CD4-positive, alpha-beta T cell (primary cell): ENCODE measurements at places on chromosomes 3 and 15.

- H3K27me3 ChIP-seq, result no peaks in the 10 kb centered on the region
- peaks cover 8% of the 10 kb centered on the region for H3K4me1 ChIP-seq
- H3K4me3 ChIP-seq, result no peak overlapping the region
- no peak for DNase-seq
Observed at GRCh38 chr15:90217671-90218394, 15.9 kb downstream of the CIB1 start.

GRCh38 chr15:86743283-86743903 is 663.7 kb downstream of the AGBL1 start:
- H3K36me3 ChIP-seq, result no peaks in the 10 kb centered on the region
- H3K27ac ChIP-seq, result no peak overlapping the region
- no peaks in the 10 kb centered on the region for H3K27me3 ChIP-seq
- no peaks in the 10 kb centered on the region for H3K4me1 ChIP-seq
- no peak overlapping the region for H3K4me3 ChIP-seq

DNA sequence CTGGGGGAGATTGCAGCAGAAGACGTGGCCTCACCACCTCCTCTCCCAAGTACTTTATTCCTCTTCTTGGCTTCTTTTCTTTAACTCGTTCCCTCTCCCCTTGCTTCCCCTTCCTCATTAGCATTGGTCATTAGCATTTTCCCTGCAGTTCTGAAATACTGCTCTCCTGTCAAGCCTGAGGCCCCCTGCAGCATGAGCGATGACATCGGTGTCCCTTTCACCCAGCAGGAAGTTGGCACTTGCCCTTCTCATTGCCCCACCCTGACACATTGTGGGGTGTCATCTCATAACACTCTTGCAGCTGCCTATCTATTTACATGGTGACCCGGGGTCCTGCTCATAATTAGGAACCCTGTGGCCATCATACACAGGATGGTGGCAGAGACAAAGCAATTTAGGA is 167.1 kb downstream of the ARRDC4 start:
- H3K27ac ChIP-seq, result no peak overlapping the region
- H3K36me3 ChIP-seq, result no peaks in the 10 kb centered on the region
- H3K4me3 ChIP-seq, result no peak overlapping the region

DNA sequence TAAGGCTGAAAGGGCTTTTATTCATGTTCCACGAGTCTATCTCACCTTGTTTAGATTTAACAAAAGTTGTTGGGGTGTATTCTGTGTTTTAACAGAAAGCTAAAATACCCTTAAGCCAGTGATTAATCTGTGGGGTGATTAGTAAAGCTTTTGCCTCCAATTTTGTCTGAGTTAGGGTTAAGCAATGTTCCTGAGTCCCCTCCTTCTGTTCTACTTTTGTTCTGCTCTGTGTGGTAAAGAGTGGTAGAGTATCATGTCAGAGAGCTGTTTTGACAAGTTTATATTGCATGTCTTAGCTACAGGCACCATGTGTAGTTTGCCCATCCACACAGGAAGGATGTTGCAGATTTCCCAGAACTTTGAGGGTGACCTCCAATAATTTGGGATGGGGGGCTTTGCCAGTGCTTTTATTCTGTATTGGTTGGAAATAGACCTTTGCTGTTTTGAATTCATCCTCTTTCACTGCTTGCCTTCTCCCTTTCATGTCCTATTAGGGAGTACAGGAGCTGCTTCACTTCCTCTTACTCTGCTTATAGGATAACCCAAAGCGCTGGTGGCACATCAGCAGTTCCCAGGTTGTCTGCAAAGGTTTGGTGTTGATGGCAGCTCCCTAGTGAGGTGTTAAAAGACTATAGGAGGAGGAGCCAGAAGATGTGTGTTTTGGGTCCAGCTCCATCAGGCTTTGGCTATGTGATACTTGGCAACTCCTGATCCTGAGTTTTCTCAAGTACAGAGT is 7.4 kb downstream of the PDE8A start:
- H3K4me1 ChIP-seq, result peaks cover 43% of the 10 kb centered on the region
- H3K36me3 ChIP-seq, result no peaks in the 10 kb centered on the region
- DNase-seq, result no peak

DNA sequence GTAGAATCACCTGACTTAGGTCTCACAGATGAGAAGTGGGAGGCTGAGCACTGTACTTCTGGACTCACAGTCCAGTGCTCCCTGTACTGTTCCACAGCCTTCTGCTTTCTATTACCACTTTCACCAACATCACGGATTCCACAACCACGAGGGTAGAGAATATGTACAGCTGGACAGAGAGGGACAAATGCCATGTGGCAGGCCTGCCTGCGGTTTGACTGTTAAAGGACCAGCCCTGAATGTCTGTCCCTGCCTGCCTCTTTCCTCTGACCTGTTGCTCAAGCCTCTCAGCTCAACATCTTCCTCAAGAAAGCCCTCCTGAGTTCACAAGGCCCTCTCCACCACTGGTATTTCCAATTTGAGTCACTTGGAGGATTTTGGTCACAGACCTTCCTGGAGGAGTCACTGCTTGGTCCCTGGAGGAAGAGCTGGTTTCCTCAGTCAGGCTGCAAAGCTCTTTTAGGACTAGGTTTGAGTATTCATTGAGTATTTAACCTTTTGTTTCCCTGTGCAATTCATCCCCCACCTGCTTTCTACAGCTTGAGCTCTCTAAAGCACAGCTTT is 49.1 kb downstream of the RAB11A start:
- no peak overlapping the region for H3K4me3 ChIP-seq
- peaks cover 13% of the 10 kb centered on the region for H3K4me1 ChIP-seq
- no peak for DNase-seq
- H3K27ac ChIP-seq, result no peak overlapping the region
- no peaks in the 10 kb centered on the region for H3K27me3 ChIP-seq
- peaks cover 3% of the 10 kb centered on the region for H3K36me3 ChIP-seq

- H3K4me3 ChIP-seq, result no peak overlapping the region
- no peaks in the 10 kb centered on the region for H3K27me3 ChIP-seq
- no peak overlapping the region for H3K27ac ChIP-seq
- no peaks in the 10 kb centered on the region for H3K4me1 ChIP-seq
Observed at GRCh38 chr3:149800693-149801092, 8.3 kb upstream of the ANKUB1 start.

- no peak overlapping the region for H3K4me3 ChIP-seq
- no peak overlapping the region for H3K27ac ChIP-seq
- H3K36me3 ChIP-seq, result peaks cover 97% of the 10 kb centered on the region
- no peaks in the 10 kb centered on the region for H3K27me3 ChIP-seq
Observed at GRCh38 chr3:45931496-45931895, 11.8 kb upstream of the CXCR6 start.

- no peak overlapping the region for H3K4me3 ChIP-seq
- DNase-seq, result no peak
- H3K4me1 ChIP-seq, result peaks cover 8% of the 10 kb centered on the region
- H3K27me3 ChIP-seq, result no peaks in the 10 kb centered on the region
Observed at GRCh38 chr15:99619712-99620111, 53.9 kb downstream of the MEF2A start.

DNA sequence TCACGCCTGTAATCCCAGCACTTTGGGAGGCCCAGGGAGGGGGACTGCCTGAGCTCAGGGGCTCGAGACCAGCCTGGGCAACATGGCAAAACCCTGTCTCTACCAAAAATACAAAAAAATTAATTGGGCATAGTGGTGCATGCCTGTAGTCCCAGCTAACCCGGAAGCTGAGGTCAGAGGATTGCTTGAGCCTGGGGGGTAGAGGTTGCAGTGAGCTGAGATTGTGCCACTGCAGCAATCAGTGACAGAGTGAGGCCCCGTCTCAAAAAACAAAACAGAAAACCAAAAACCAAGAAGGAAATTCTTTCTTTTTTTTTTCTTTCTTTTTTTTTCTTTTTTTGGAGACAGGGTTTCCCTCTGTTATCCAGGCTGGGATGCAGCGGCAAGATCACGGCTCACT is 3.5 kb downstream of the SPATA12 start:
- H3K27me3 ChIP-seq, result no peaks in the 10 kb centered on the region
- H3K36me3 ChIP-seq, result no peaks in the 10 kb centered on the region
- no peak for DNase-seq
- H3K27ac ChIP-seq, result no peak overlapping the region
- H3K4me1 ChIP-seq, result peaks cover 3% of the 10 kb centered on the region

- H3K27me3 ChIP-seq, result no peaks in the 10 kb centered on the region
- DNase-seq, result no peak
- no peaks in the 10 kb centered on the region for H3K36me3 ChIP-seq
- no peaks in the 10 kb centered on the region for H3K4me1 ChIP-seq
- no peak overlapping the region for H3K4me3 ChIP-seq
- H3K27ac ChIP-seq, result no peak overlapping the region
Observed at GRCh38 chr15:93414576-93415231, 325.7 kb upstream of the RGMA start.

GRCh38 chr3:173737167-173737808 is 339.7 kb downstream of the NLGN1 start:
- H3K4me1 ChIP-seq, result no peaks in the 10 kb centered on the region
- no peaks in the 10 kb centered on the region for H3K27me3 ChIP-seq
- no peak for DNase-seq

DNA sequence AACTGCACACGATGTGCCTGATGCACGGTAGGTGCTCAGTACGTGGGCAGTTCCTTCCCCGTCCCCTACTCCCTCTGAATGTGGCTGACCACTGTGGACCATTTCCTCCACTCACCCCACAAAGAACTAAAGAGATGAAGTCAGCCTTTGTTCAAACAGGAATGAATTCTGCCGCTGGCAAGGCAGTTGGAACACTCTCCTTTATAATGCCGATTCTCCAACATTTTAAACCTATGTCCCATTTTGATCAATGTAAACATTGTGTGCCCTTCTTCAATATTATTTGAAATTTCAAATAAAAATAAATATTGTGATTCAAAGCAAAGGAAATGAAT is 57.5 kb upstream of the MEF2A start:
- no peaks in the 10 kb centered on the region for H3K27me3 ChIP-seq
- no peak for DNase-seq
- H3K27ac ChIP-seq, result no peak overlapping the region
- no peaks in the 10 kb centered on the region for H3K36me3 ChIP-seq

GRCh38 chr3:101780661-101781060 is 1.6 kb downstream of the NXPE3 start:
- H3K27me3 ChIP-seq, result no peaks in the 10 kb centered on the region
- H3K27ac ChIP-seq, result peak overlapping the region; percentile 87
- no peak overlapping the region for H3K4me3 ChIP-seq
- peaks cover 39% of the 10 kb centered on the region for H3K4me1 ChIP-seq
- peaks cover 31% of the 10 kb centered on the region for H3K36me3 ChIP-seq

- H3K27me3 ChIP-seq, result peaks cover 46% of the 10 kb centered on the region
- peaks cover 5% of the 10 kb centered on the region for H3K4me1 ChIP-seq
- H3K27ac ChIP-seq, result no peak overlapping the region
- H3K36me3 ChIP-seq, result no peaks in the 10 kb centered on the region
- no peak overlapping the region for H3K4me3 ChIP-seq
Observed at GRCh38 chr15:88802991-88803240, 320 bp upstream of the ACAN start.
